ENCODE measurements at places on chromosomes 2 and 18.
A peak's percentile ranks its signal among the peaks of the same experiment; 100 is the strongest.

DNA sequence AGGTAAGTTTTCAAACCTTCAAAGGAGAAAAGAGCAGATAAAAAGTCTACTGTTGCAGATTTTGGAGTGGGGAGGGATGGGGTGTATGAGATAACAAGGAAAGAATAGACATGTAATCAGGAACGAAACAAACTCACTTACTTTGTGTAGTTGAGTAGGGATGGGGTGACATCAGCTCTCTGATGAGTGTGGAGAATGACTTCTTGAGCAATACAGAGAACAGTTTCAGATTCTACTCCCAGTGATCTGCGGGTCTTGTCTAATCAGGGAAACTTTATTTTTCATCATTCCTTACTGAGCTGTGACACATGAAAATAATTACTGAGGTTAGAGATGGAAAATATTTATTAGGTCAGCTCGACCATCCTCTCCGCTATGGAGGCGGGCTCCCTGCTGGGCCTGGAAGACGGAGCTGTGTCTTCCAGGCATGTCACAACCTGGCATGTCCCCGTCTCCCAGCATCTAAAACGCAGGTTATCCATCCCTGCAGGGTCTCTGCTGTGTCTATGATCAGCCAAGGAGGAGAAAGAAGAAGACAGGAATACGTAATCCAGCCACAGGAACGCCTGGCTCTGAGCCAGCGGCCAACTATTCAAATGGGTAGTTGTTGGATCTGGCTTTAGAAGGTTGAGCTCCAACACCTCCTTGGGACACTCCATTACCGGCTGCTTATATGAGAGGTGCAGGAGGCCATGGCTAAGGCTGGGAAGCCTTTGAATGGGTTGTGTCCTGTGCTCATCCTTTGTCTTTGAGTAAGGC lies 99.0 kb upstream of the SATB2 start:
- no peak for DNase-seq

DNA sequence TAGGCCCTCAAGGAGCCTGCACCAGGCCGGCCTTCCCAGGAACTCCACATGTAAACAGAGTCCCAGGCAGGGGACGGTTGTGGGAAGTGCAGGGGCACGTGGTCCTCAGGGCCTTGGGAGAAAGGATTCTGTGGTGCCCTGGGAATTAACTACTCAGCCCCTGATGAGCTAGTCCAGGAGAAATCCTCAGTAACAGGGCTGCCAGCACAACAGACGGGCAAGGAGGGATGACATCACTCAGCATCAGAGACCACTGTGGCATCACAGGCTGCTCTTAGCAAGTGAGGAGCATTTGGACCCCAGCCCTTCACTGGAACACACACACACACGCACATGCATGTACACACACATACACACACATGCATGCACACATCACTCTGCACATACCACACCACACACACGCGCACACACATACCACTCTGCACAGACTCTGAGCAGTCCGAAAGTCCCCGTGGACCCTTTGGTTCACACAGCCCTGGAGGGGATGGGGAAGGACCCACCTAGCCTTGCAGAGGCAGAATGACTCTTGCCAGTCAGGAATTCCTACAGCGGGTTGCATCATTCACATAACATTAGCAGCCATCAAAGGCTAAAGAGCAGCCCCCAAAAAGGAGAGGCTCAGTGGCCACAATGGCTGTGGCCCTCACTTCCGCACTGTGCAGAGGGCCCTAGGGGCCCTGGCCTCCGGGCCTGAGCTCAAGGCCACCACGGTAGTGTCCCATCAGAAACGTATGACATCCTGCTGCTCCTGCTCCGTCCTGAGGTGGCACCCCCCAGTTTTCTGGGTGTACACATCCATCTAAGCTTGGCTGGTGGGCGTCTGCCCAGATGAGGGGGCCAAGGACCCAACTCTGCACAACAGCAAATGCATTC lies 1.9 kb upstream of the NMUR1 start:
- DNase-seq: no peak

- no peak for DNase-seq
These were observed 347.4 kb upstream of the LRP1B start for GRCh38 chr2:142478206-142478605.

DNA sequence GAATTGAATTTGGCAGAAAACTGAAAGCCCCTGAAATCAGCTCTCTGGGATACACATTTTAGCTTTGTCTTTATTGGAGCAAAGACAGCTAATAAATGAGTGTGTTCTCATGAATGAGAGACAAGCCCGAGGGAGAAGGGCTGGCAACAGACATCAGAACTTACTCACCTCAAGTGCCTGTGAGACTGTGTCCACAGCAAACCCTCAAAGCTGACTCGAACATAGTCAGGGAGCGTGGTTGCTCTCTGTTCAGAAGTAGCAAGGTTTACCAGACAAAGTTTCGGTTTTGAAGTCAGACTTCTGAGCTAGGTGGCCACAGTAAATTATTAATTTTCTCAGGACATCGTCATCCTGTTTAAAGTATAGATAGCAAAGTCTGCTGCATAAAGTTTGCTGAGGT lies 207.9 kb downstream of the CMPK2 start:
- DNase-seq: no peak

DNA sequence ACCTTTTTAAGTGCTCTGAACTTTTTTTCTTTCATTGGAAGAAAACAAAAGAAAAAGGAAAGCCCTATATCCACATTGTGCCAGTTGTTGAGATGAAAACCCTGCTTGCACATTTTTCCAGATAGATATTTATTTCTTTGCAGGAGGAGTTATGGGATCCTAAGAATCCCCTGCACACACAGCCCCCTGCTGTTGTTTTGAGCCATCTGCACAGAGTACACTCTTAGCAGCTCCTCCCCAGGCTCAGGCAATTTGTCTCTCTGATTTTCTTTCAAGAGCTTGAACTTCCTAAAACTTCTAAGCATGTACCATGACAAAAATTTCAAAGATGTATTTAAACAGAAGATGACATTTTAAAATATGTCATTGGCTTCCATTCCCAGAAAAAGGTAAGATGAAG lies 436.9 kb downstream of the METTL4 start:
- no peak for DNase-seq

- no peak for DNase-seq
These were observed 48.9 kb downstream of the CHST9 start for GRCh38 chr18:27136208-27136535.

DNA sequence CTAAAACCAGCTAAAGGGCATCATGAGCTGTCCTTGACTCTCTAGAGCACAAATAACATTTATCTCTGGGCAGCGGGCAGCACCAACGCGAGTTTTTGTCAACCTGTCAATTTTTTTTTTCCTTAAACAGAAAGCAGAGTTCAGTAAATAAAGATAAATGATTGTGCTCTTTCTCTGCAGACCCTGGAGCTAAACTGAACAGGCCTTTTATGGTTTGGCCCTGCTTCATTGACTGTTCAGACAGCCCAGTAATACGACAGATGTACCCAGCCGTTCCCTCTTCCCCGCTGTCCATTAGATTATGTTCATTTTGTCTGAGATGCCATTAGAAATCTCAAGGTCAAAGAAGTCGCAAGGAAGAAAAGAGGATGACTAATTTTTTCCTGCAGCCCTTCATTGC lies 280.5 kb upstream of the PIK3C3 start:
- no peak for DNase-seq

- DNase-seq: no peak
These were observed 388.6 kb upstream of the TNP1 start for GRCh38 chr2:217248312-217248935.

DNA sequence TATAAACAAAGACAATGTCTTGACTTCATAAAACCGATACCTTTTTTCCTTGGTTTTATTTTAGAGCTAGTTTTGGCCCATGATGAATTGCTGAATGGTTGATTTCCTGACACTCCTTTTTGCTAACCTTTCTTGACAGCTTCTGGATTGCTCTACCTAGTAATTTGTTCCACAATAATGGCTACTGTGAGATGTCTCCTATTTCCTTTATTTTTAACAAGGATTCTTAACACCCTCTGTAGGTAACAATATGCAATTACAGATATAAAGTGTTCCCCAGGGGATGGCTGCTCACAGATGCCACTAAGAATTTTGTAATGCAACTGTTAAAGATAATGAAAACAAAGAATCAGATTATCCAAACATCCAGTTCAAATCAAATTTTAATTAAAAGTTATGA lies 100.8 kb upstream of the ATP5MC3 start:
- no peak for DNase-seq

DNA sequence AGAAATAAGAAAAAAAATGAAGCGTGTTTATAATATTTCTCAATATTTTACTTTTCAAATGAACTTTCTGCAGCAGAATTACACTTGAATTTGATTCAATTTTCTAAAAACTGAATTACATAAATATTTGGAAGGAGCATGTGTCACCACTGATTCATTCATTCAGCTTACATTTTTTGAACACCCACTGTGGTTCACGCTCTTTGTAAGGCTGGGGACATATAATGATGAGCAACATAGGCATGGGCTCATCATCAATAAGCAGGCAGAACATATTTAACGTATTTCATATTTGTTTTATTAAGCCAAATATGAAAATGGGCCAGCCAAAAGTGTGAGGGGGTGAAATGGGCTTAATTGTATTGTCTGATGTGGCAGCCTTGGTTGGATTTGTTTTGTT lies 209.1 kb downstream of the CTNNA2 start:
- no peak for DNase-seq

- peak; percentile 24 for DNase-seq
These were observed 86.2 kb upstream of the GLS start for GRCh38 chr2:190794377-190794776.

- no peak for DNase-seq
These were observed 3.8 kb upstream of the ADRA2B start for GRCh38 chr2:96120091-96120720.

- DNase-seq: no peak
These were observed 2.1 kb downstream of the ANKMY1 start for GRCh38 chr2:240555541-240556250.

GRCh38 chr18:42442656-42443055 lies 487.6 kb downstream of the PIK3C3 start:
- no peak for DNase-seq

DNA sequence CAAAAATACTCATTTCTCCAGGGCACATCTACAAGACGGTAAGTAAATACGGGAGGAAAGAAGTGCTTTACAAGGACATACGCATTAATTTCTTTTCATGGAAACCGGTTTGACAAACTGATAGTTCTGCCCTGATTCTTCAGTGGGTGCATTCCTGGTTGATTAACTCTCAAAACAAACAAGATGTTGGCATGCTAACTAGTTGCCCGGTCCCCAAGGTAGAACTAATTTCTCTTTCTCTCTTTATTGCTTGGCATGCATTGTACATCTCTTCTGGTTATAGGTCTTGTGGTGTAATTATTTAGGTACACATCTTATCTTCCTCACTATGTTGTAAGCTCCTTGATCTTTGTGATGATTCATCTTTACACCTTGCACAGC lies 46.9 kb upstream of the SPATS2L start:
- no peak for DNase-seq

DNA sequence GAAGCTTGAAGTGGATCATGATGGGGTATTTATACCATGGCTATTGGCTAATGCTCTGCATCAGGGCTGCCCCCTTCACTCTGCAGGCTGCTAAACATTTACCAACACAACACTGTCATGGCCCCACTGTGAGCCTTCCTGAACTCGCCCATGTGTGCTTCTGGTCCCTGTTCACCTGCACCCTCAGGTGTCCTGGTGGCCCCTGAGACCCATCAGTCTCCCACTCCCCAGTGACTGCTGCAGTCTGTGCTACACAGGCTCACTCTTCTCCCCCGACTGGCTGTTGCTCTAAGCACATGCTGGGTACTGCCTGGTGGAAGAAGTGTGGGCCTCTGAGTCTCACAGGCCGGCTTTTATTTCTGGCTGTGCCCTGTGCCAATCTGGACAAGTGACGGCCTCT lies 183.0 kb upstream of the HS6ST1 start:
- no peak for DNase-seq

- DNase-seq: peak; percentile 63
These were observed at the start of gene ASAP2 for GRCh38 chr2:9205963-9206948. Gene ASAP2 (plus strand): TSS chr2:9206812. CDS start chr2:9207105, 293 bp downstream.

- no peak for DNase-seq
These were observed 45.5 kb downstream of the TMEM37 start for GRCh38 chr2:119477113-119477505.

DNA sequence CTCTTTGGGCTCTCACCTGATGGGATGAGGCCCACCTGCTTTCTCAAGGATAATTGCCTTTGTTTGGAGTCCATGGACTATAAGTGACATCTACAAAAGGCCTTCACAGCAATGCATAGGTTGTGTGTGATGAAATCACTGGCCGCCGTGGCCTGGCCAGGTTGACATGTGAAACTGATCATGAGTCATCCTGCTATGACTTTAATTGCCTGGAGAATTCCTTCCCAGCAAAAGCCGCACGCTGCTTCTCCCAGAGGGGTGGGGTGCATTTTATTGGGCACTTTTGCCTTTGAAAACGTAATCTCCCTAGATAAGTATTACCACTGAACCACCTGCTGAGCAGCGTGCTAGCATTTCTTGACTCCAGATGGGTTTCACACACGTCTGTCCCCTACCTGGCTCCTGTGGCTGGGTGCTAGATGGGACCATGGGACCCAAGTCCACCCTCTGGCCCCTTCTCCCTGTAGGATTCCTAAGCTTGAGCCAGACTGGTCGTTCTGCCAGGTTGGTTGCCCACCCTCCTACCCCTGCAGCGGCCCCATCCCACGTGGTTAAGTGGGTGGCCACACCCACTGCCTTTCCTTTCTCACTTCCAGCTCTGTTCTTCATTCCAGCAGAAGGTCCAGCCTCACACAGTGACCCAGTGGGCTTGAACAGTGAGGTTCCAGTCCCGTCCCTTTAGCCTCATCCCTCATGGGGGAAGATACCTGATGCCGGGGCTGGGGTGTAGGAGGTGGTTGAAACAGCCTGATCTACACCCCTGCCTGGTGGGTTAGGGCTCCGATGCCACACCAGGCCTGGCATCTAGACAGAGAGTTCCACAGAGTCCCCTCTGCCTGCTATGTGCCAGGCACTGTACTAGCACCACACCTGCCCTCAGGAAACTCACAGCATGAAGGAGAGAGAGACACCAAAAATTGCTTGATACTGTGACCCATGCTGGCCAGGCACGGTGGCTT lies 89.6 kb downstream of the GBX2 start:
- DNase-seq: no peak

DNA sequence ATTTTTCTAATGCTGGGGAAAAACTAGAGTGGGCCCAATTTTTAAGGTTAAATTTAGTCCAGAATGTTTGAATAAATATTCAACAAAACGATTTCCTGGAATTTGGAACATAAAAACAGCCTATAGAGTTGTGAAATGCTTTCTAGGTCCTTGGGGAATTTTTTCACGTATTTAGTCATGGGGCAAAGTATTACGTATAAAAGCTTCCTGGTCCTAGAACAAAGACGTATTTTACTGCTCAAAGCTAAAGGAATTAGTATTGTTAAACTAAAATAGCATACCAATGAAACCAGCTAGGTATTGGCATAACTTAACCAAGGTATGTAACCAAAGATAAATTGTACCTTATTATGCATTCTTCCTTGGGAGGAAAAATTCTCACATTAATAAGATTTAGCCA lies 1.6 kb downstream of the SESTD1 start:
- no peak for DNase-seq

DNA sequence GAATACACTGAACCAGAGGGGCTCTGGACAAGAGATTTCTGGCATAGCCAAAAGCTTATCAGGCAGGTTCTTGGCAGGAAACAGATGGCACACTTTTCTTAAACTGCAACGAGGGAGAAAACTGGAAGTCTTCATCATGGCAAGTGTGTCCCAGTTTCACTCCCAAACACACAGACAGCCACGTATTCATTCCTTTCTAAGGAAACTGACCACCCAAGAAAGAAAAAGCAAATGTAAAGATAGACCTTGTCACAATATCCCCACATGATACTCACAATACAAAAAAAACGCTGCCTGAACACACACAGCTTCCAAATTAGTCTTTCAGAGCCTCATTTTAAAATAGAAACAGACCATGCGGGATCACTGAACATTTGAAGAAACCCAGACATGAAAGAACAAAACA lies 40.6 kb upstream of the RTTN start:
- no peak for DNase-seq

- DNase-seq: no peak
These were observed 55.4 kb downstream of the EML4 start for GRCh38 chr2:42224422-42225067.
